Stimulated activated CD8-positive, alpha-beta memory T cell treated with anti-CD3 and anti-CD28 coated beads, Interleukin-4, amount 100 ng/mL, for 4 hours (primary cell): ENCODE measurements at places on chromosomes 2 and 18.

DNA sequence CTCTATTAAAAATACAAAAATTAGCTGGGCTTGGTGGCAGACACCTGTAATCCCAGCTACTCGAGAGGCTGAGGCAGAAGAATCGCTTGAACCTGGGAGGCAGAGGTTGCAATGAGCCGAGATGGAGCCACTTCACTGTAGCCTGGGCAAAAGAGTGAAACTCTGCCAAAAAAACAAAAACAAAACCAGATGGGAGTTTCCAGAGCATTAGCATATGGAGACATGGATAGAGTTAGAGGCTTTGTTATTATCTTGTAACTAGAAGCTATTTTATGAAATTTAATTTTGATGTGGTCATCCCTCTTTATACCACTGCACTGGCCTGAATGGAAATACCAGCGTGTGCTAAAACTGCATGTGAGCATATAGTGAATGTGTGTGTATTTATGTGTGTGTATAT, 58.9 kb downstream of the TRAPPC8 start:
- DNase-seq: no peak

GRCh38 chr18:33833842-33834241, 255.8 kb downstream of the ASXL3 start:
- DNase-seq: no peak

DNA sequence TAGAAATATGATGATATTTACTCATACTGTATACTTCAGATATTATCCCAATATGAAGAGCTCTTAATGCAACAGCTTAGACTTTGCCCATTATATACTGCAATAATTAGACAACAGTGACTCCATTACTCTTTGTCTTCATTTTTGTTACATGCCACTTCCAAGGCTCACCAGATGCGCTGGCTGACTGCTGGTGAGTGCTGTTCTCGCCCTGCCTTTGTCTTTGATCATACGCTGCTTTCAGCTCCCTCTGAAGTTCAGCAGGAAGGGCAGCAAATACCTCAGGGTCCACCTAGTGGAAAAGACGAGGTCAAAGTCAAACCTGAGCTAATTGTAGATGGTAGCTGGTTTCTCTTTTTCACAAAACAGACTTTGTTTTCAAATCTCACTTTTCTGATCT, 66.3 kb downstream of the EIF5B start:
- DNase-seq: no peak

- DNase-seq: no peak
Observed at GRCh38 chr2:12320027-12320734, 396.6 kb upstream of the TRIB2 start.

DNA sequence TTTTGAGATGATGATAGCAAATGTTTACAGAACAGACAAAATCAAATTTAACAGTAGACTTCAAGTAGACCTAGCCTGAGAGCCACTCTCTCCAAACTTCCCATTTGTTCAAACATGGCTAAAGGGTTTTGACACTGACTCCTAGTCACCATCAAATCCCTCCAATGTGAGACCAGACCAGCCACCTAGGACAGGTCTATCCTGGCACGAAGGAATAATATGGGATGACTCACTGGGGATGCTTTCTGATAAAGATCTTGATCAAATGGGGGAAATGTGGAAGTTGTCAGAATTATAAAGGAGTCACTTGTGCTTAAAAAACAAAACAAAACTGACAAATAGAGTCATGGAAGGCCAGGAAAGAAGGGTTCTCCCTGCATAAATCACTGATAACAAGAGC, 95.7 kb downstream of the EDAR start:
- DNase-seq: no peak

DNA sequence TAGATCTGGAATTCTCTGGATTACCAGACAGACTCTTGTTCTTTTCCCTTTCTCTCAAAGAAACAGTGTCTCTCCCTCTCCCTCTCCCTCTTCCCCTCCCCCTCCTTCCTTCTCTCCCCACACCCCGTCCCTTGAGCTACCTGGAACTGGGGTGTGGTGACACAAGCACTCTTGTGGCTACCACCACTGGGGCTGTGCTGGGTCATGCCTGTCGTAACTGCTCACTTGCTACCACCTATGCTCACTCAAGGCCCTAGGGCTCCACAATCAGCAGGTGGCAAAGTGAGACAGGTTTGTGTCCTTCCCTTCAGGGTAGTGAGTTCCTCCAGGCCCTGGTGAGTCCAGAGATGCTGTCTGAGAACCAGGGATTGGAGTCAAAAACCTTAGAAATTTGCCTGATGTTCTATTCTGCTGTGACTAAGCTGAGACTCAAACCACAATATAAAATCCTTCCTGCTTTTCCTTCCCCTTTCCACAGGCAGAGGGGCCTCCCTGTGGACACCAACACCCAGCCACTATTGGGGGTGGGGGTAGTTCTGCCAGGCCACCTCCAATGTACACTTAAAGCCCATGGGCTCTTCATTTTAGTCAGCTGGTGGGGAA, 70.8 kb downstream of the OXER1 start:
- DNase-seq: no peak

DNA sequence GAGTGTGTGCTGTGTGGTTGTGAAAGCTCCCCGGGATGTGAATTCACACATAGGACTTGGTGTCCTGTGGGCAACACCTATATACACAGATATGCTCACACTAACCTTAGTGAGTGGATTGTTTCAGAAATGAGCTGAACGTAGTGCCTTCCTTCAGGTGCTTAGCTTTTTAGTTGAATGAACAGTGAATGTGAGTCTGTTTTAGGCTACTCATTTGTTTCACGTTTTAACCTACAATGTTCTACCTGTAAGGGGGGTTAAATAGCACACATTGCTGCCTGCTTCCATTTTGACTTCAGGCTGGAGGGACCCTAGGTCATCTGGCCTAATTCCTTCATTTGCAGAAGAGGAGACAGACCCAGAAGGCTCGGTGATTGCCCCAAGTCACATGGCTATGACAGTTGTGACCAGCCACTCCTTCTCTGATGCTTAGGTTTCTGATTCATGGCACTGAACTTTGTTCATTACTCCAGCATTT, 1.0 kb downstream of the PLEK start:
- DNase-seq: no peak

GRCh38 chr2:11506611-11506969, 27.3 kb upstream of the GREB1 start:
- DNase-seq: no peak

DNA sequence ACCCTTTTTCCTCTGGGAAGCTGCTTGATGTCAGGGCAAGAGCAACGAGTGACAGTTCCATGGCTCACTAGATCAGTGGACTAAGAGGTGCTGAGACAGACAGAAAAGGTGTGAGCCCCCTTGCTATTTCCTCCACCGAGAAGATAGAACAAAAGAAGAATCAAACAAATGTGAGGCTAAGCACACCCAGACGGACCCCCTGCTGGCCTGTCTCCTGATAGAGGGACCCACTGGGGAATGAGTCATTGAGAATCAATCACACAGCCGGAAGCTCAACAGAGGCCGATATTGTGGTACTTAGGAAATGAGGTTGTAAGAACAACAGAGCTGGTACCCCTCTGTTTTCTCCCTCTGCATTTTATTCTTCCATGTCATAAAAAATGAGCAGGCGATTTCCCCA, 89.8 kb upstream of the TEX51 start:
- no peak for DNase-seq

DNA sequence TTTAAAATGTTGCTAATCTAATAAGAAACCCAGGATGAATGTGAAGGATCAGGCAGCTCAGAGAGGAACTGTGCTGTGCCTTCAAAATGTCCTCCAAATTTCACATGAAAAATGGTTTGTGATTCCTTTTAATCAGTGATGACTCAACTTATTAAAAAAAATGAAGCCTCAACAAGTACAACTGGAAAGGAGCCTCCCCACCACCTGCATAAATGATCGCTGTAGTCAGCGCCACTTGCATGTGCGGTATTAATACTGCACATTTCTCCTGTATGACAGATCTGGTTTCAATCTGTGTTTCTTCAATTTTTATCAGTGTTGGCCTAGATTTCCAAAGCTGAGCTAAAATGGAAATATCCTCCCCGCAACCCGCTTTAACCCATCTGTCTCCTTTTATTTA, 115.0 kb upstream of the TMEM200C start:
- no peak for DNase-seq

- no peak for DNase-seq
Observed at GRCh38 chr2:28607730-28608499, 112.1 kb downstream of the PLB1 start.

DNA sequence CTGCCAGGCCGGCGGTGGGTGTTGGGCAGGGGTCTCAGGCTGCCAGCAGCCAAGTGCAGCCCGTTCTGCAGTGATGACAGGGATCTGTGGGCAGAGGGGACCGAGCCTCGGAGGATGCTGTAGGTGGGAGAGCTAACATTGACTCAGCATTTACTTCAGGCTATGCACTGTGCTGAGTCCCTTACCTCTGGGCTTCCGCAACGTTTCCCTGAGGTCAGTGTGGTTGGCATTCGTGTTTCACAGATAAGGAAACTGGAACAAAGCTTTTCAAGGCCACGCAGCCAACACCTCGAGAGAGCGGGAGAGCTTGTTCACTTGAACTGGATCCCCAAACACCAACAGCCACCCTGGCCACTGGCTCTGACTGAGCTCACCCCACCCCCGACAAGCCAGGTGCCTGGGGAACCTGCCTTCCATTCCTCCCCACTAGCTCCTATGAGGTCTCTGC, 839 bp upstream of the GPR148 start:
- no peak for DNase-seq

DNA sequence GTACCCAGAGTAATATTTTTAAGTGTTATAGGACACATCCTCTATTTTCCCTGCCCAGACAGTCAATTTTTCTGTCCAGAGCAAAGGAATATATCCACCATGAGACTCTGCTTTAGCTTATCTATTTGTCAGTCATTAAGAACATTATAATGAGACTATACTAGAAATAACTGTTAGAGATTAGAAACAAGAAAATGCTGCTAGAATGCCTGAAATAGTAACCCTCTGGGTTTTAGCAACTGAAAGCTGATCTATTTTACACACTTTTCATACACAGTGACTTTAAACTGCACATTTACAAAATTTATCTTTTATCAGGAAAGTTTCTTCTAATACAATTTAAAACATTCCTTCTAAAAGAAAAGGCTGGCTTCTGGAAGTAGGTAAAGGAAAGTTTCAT, 39.6 kb downstream of the MBD2 start:
- no peak for DNase-seq

- DNase-seq: no peak
Observed at GRCh38 chr2:204150721-204151120, 214.2 kb downstream of the ICOS start.

DNA sequence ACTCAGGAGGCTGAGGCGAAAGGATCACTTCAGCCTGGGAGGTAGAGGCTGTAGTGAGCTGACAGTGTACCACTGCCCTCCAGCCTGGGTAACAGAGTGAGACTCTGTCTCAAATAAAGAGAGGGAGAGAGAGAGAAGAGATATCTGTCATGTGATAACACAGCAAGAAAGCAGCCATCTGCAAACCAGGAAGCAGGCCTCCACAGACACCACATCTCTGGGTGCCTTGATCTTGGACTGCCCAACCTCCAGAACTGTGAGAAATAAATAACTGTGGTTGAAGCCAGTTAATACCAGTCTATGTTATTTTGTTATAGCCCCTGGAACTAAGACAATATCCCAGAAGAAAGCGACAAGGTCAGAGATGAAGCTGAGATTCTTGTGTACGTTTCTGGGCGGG, 2.6 kb upstream of the CCDC68 start:
- DNase-seq: no peak
